Omental fat pad (tissue), 4 donors: ENCODE measurements at places on chromosomes 7 and 10. TPM values are rescaled to one million over a fixed set of nuclear protein-coding genes. Genes with fewer than 3 reads are reported as not detected.

The OR13A1 gene
- total RNA-seq: not detected

The TIAL1 gene
- total RNA-seq: 67.0 TPM

DNA sequence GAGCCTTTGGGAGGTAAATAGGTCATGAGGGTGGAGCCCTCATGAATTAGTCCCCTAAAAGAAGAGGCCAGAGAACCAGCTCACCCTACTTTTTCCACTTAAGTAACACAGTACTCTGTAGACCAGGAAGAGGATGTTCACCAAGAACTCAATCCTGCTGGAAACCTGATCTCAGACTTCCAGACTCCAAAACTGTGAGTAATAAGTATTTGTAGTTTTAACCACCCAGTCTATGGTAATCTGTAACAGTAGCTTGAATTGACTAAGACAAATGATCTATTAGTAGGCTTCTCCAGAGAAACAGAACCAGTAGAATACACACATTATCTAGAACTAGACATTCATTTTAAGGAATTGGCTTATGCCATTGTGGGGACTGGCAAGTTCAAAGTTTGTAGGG is 51.5 kb downstream of the ANKMY2 start:
- DNase-seq: no peak

The ERVW-1 gene
- not detected for total RNA-seq

DNA sequence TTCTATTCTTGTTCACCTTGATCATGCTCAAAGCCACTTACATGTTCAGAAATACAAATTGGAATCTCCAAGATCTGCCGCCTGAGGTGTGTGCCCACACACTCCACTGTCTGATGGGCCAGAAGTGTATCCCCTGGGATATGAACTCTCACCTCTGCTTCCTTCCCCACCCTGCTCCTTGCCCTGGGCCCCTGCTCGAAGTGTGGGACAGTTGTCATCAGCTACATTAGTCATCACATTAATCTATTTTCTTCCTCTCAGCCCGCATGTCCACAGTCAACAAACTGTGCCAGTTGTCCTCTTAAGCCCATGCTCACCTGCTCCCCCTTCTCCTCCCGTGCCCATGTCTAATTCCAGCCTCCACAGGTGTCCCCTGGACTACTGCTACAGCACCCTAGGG is 154.7 kb downstream of the PTPN20 start:
- no peak for DNase-seq

The ITIH2 gene
- not detected for total RNA-seq

The OR9A2 gene
- not detected for total RNA-seq

GRCh38 chr7:466465-467191 is 53.0 kb downstream of the PDGFA start:
- DNase-seq: peak; percentile 16

DNA sequence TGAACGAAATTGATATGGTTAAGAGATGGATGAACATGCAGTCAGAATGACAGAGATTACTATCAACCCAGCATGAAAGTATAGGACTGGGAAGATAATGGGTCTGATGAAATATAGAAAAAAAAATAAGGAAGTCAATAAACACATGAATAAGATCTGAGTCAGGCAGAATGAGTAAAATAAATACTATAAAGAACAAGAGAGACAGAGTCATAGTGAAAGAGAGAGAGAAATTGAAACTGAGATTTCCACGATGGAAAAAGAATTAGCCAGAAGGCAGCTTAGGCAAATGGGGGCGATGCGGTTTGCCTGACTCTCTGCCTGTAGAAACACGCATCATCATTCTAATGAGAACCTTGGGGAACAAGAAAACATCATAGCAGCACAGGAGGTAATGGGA is 26.6 kb downstream of the SEMA3D start:
- no peak for DNase-seq
